ENCODE measurements at places on chromosomes 4 and X.

DNA sequence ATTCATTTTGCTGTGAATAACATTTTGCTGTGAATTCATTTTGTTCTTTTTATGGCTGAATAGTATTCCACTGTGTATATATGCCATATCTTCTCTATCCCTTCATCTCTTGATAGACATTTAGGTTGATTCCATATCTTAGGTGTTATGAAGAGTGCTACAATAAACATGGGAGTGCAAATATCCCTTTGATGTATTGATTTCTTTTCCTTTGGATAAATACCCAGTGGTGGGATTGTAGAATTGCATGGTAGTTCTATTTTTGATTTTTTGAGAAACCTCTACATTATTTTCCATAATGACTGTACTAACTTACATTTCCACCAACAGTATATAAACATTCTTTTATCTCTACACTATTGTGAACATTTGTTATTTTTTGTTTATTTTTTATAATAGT, 555.9 kb downstream of the PDHA2 start:
- no peak for DNase-seq

GRCh38 chr4:173537613-173538147, 7.7 kb upstream of the HAND2 start:
- DNase-seq = no peak

GRCh38 chrX:147962476-147962875, 18.7 kb upstream of the FMR1NB start:
- DNase-seq = no peak

- no peak for DNase-seq
Measured at GRCh38 chrX:19557822-19558221, 42.5 kb upstream of the MAP3K15 start.

- DNase-seq = no peak
Measured at GRCh38 chrX:13808293-13808692, 8.6 kb downstream of the GPM6B start.

DNA sequence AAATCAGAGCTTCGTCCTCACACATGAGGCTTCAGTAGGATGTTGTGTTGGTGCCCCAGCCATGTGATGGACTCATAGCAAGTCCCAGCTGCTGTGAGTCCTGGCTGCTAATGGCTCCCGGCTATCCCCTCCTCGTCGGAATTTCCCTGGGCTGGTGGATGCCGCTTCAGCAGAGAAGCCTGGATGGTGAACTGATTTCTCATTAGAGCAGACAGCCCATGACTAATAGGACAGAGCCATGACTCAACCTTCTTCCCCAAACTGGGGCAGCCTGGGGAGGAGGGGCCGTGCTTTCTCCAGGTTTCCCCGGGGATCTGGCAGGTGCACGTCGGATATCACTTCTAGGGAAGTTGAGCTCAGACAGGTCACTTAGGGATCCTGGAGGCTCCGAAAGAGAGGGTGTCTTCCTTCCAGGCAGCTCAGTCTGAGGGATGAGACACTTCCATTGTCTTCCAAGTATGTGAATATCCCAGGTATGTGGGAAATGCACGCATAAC, 112.7 kb downstream of the ASMT start:
- no peak for DNase-seq

- DNase-seq = no peak
Measured at GRCh38 chrX:134547047-134547679, 87.2 kb downstream of the HPRT1 start.

- DNase-seq = no peak
Measured at GRCh38 chr4:74855879-74856278, 61.6 kb upstream of the BTC start.

DNA sequence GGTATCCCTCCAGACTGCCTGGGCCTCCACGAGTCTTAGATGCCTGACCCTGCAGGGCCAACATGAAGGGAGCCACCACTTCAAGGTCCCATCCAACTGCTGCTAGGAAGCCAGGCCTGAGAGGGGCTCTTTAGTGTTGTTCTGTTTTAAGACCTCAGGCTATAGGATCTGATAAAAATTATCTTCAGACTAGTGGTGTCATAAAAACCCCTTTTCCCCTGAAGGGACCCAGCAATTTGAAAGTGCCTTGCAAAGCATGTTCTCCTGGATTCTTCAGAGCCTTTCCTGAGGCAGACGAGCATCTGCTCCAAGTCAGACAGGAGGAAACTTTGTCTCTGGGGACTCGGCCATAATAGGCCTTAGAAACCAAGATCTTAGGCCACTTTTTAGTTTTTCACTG, 26.9 kb downstream of the TSPAN5 start:
- no peak for DNase-seq

- DNase-seq = no peak
Measured at GRCh38 chr4:1588306-1588705, 95.8 kb downstream of the FAM53A start.

DNA sequence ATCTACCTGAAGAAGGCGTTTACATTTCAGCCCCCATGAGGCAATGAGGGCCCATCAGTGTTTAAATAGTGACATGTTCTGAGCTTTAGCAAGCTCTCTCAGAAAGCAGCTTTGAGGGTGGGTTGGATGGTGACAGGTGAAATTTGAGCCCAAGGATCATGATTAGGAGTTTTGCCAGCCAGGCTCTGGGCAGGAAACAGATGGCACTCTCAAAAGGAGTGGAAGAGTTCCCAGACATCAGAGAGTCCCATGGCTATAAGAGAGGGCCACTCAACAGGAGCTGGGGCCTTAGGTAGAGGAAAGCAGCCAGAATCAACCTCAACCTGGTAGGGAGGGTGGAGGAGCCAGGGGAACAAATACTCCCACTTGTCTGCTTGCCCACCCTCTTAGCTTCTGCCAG, 499.8 kb downstream of the MID1IP1 start:
- DNase-seq = no peak

- DNase-seq = no peak
Measured at GRCh38 chr4:25702848-25703247, 47.2 kb downstream of the SLC34A2 start.
